Endothelial cell (in vitro differentiated cells): ENCODE measurements at places on chromosomes 5 and 9. TPM values are rescaled to one million over a fixed set of nuclear protein-coding genes. Genes with fewer than 3 reads are reported as not detected.

FBXL7 gene
- 63.8 TPM for total RNA-seq

FBXW5 gene
- 100.0 TPM for total RNA-seq

SELENOP gene
- 68.9 TPM for total RNA-seq

IL33 gene
- 0.31 TPM for total RNA-seq

PIP5KL1 gene
- total RNA-seq, result 2.4 TPM

HTR4 gene
- not detected for total RNA-seq

LAMC3 gene
- 30.1 TPM for total RNA-seq

GRCh38 chr9:84867186-84867585, 197.7 kb downstream of the NTRK2 start:
- H3K27me3 ChIP-seq, result no peaks in the 10 kb centered on the region
- H3K36me3 ChIP-seq, result no peaks in the 10 kb centered on the region
- H3K4me1 ChIP-seq, result no peaks in the 10 kb centered on the region
- H3K27ac ChIP-seq, result no peak overlapping the region

DNA sequence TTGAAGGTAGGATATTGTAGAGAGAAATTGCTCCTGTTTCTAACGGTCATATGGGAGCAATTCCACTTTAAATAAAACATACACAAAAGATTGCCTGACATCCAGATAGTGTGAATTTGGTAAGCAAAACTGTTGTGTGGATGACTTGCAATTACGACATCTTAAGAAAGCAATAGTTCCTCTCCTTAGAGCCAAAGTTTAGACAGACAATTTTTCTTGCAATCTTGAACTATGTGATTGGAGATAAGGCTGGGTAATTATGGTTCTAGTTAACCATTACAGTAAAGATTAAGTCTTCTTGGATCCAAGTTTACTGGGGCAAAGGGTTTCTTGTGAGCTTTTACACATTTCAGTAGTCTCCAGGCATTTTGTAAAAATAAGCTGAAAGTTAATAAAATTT, 1080.6 kb upstream of the CDH6 start:
- no peaks in the 10 kb centered on the region for H3K4me1 ChIP-seq
- H3K4me3 ChIP-seq, result no peak overlapping the region
- no peaks in the 10 kb centered on the region for H3K27me3 ChIP-seq
- no peaks in the 10 kb centered on the region for H3K36me3 ChIP-seq

GRCh38 chr9:111074395-111074794, 36.1 kb upstream of the LPAR1 start:
- no peak for DNase-seq
- H3K36me3 ChIP-seq, result no peaks in the 10 kb centered on the region
- H3K4me3 ChIP-seq, result no peak overlapping the region
- H3K27ac ChIP-seq, result no peak overlapping the region

DNA sequence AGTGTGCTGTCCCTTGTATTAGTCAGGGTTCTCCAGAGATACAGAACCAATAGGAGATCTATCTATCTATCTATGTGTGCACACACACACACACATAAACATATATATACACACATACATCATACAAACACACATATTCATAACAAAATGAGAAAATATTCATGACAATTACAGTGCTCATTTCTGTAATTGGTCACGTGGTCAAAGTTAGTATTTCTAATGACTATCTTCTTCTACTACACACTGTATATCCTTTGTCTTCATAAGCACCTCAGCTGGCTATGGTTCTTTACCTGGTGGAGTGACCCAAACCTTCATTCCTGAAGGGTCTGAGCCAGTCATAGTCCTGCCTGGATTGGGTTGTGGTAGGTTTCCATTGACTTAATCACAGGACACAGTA, 17.7 kb upstream of the BTF3 start:
- no peak overlapping the region for H3K27ac ChIP-seq
- H3K36me3 ChIP-seq, result no peaks in the 10 kb centered on the region
- H3K27me3 ChIP-seq, result no peaks in the 10 kb centered on the region
- no peaks in the 10 kb centered on the region for H3K4me1 ChIP-seq
- no peak for DNase-seq

DNA sequence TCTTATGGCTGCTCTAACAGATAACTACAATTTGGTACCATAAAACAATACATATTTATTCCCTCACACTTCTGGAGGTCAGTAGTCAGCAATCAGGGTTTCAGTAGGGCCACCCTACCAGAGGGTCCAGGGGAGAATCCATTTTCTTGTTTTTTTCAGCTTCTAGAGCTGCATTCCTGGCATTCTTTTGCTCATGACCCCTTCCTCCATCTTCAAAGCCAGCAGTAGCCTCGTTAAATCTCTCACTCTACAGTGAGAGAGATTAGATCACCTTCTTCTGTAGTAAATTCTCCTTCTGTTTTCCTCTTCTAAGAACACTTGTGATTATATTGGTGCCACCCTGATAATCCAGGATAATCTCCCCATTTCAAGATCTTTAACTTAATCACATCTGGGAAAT, 187.4 kb downstream of the RFK start:
- H3K4me3 ChIP-seq, result no peak overlapping the region
- H3K27me3 ChIP-seq, result no peaks in the 10 kb centered on the region
- no peak overlapping the region for H3K27ac ChIP-seq
- no peak for DNase-seq
- H3K36me3 ChIP-seq, result no peaks in the 10 kb centered on the region
- no peaks in the 10 kb centered on the region for H3K4me1 ChIP-seq

- H3K27me3 ChIP-seq, result peaks cover 4% of the 10 kb centered on the region
- H3K36me3 ChIP-seq, result no peaks in the 10 kb centered on the region
- no peak for DNase-seq
- no peak overlapping the region for H3K4me3 ChIP-seq
- peaks cover 25% of the 10 kb centered on the region for H3K4me1 ChIP-seq
- no peak overlapping the region for H3K27ac ChIP-seq
Measured at GRCh38 chr5:17156463-17156862, 61.0 kb upstream of the BASP1 start.

GRCh38 chr9:116941266-116941665, 254.2 kb downstream of the TRIM32 start:
- no peaks in the 10 kb centered on the region for H3K36me3 ChIP-seq
- no peak for DNase-seq
- H3K4me1 ChIP-seq, result peaks cover 8% of the 10 kb centered on the region
- H3K27me3 ChIP-seq, result no peaks in the 10 kb centered on the region
- H3K27ac ChIP-seq, result no peak overlapping the region
- H3K4me3 ChIP-seq, result no peak overlapping the region

DNA sequence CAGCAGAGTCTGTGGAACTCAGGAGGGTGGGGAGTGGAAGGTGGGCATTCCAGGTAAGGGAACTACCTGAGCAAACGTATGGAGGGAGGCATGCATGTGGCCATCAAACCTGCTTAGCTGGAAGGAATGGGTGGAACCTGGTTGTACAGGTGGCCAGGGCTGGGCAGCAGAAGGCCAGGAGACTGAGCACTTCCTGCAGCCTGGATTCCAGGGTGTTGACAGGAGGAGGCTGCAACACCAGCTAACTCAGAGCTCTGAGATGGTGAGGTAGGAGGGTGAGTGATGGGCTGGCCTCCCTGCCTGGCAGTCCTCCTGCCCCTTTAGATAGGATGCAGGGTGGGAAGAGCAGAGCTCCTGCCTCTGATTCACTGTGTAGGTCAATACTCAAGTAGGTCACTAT, 92.5 kb upstream of the CPEB4 start:
- no peak overlapping the region for H3K4me3 ChIP-seq
- H3K36me3 ChIP-seq, result no peaks in the 10 kb centered on the region
- H3K27me3 ChIP-seq, result no peaks in the 10 kb centered on the region

DNA sequence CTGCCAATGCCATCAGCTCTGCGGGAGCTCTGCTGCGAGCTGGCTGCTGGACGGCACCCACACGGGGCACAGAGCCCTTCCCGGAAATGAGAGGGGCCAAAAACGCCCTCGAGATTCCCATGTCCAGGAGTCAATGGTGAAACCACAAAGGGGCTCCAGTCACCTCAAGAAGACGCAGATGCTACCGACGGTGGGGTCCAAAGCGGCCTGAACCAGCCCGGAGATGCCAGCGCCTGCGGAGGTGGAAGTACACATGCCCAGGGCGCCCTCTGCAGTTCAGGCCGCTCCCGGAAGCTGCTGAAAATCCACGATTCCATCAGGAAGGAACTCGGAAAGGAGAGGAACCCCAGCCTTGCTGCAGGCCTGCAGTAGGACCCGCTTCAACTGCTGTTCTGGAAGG, 82.4 kb upstream of the SELENOP start:
- no peaks in the 10 kb centered on the region for H3K4me1 ChIP-seq
- no peaks in the 10 kb centered on the region for H3K36me3 ChIP-seq
- H3K27me3 ChIP-seq, result no peaks in the 10 kb centered on the region
- H3K27ac ChIP-seq, result no peak overlapping the region
- H3K4me3 ChIP-seq, result no peak overlapping the region

DNA sequence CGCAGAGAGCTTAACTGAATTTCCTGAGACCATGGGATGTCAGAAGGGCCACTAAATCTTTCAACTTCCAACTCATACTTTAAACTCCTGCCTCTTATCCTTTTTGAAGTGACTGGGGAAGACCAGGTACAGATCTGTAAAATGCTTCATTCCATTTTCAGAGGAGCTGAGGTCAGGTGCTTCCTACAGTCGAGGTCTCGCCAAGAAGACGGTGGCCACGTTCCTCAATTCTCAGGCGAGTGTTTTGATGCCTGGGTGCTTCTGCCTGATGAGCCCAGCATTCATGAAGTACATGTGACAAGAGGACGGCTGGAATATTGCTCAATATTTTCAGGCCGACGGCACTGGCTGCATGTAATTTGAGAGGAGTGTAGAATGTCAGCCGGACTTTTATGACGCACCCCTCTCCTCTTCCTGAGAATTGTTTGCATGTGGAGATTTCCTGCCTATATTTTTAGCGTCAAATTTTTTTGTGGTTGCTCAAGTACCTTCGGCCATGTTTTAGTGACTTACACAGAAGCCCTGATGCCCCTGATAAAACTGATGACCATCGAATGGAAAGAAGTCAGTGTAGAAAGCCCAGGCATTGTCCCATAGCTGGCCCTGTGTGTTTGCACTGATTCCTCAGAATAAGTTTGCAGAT, 38.8 kb upstream of the GLRX start:
- H3K27me3 ChIP-seq, result peaks cover 8% of the 10 kb centered on the region
- no peaks in the 10 kb centered on the region for H3K36me3 ChIP-seq
- no peak for DNase-seq
- peaks cover 27% of the 10 kb centered on the region for H3K4me1 ChIP-seq
- H3K27ac ChIP-seq, result no peak overlapping the region
- H3K4me3 ChIP-seq, result no peak overlapping the region

DNA sequence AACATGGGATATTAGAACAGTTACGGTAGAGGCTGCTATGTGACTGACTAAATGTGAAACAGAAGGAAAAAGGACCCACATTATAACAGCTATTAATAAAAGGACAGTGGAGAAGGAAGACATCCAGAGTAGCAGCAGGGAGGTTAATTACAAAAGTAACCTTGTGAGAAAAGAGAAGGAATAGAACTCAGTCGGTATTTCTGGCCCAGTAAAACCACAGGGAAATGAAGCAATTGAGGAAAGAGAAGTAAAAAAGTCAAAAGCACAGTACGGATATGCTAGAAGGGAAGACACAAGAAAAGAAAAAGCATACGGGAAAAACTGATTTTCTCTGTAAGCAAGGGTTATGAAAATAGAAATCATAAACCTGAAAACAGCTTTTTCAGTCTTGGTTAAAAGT, 164.7 kb downstream of the RFX3 start:
- H3K27ac ChIP-seq, result no peak overlapping the region
- H3K27me3 ChIP-seq, result no peaks in the 10 kb centered on the region
- DNase-seq, result no peak

DNA sequence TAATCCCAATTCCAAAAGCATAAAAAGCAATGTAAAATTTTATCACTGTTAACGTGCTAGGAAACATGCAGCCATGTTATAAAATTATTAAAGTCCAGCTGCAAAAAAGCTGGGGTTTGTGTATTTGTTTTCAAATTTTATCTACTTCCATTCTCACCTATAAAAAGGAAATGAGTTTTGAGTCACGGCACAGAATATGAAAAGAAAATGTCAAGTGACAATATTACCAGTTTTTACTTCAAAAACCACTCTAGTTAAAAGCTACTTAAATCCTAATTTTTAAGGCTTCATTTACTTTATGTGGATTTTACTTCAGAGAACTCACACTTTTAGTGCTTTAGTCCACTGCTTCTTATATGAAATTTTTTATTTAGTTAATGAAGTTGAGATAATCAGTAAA, 72.7 kb upstream of the IFNE start:
- peaks cover 14% of the 10 kb centered on the region for H3K4me1 ChIP-seq
- no peaks in the 10 kb centered on the region for H3K36me3 ChIP-seq
- H3K27ac ChIP-seq, result no peak overlapping the region
- no peak for DNase-seq
- H3K4me3 ChIP-seq, result no peak overlapping the region

DNA sequence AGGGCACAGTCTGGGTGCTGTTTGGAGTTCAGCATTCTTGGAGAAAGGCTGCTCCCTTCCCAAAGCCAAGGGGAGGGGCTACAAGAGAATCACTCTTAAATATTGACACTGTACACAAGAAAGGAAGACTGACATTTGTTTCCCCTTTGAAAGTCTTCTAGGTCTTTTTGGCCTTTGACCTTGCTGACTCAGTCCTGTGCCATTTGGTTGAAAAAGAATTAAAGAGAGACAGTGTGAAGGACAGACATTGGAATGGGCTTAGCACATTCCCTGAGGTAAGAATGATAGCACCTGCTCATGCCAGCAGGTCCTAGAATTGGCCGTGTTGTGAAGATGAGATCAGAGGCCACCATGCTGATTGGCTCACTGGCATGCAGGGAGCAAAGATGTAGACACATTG, 271.4 kb upstream of the ZNF608 start:
- H3K4me1 ChIP-seq, result no peaks in the 10 kb centered on the region
- H3K4me3 ChIP-seq, result no peak overlapping the region
- no peak for DNase-seq
- H3K27me3 ChIP-seq, result no peaks in the 10 kb centered on the region

- no peak overlapping the region for H3K27ac ChIP-seq
- no peak for DNase-seq
- peak overlapping the region; percentile 15 for H3K4me3 ChIP-seq
- peaks cover 56% of the 10 kb centered on the region for H3K36me3 ChIP-seq
- H3K27me3 ChIP-seq, result peaks cover 3% of the 10 kb centered on the region
Measured at GRCh38 chr9:133099726-133100505, 21.1 kb downstream of the RALGDS start.

GRCh38 chr5:54115735-54116403, 194.5 kb downstream of the ARL15 start:
- H3K27me3 ChIP-seq, result no peaks in the 10 kb centered on the region
- no peaks in the 10 kb centered on the region for H3K4me1 ChIP-seq
- no peak overlapping the region for H3K4me3 ChIP-seq

- no peak for DNase-seq
- H3K27me3 ChIP-seq, result peaks cover 2% of the 10 kb centered on the region
- peaks cover 4% of the 10 kb centered on the region for H3K36me3 ChIP-seq
Measured at GRCh38 chr9:35333551-35333950, 156.4 kb upstream of the RUSC2 start.

- H3K4me3 ChIP-seq, result no peak overlapping the region
- no peaks in the 10 kb centered on the region for H3K27me3 ChIP-seq
- H3K27ac ChIP-seq, result peak overlapping the region; percentile 40
Measured at GRCh38 chr5:14674983-14675854, 10.7 kb downstream of the OTULIN start.
